Muscle of leg (tissue), 16 donors: ENCODE measurements at places on chromosomes 5 and 9. TPM values are rescaled to one million over a fixed set of nuclear protein-coding genes. Genes with fewer than 3 reads are reported as not detected.

The MEIKIN gene
- not detected for total RNA-seq

The GNPDA1 gene
- 26.5 TPM for total RNA-seq

The PCA3 gene
- total RNA-seq = 0.58 TPM

The ANKRD31 gene
- total RNA-seq = 0.27 TPM

The HTR4 gene
- total RNA-seq = not detected

The SPATA31A6 gene
- not detected for total RNA-seq

The FAM163B gene
- total RNA-seq = not detected

The SH3PXD2B gene
- 19.2 TPM for total RNA-seq

The SNCAIP gene
- total RNA-seq = 10.3 TPM

The ZNF367 gene
- total RNA-seq = 5.8 TPM

The CNTNAP3 gene
- total RNA-seq = 2.9 TPM

The MAML1 gene
- 11.3 TPM for total RNA-seq

The DNLZ gene
- 30.2 TPM for total RNA-seq

The TMOD1 gene
- total RNA-seq = 46.1 TPM

The C5orf46 gene
- not detected for total RNA-seq

The PRLR gene
- total RNA-seq = 1.1 TPM

The MYMK gene
- 23.0 TPM for total RNA-seq

The THOC3 gene
- total RNA-seq = 17.8 TPM

The PCDHGA6 gene
- 3.5 TPM for total RNA-seq

The RGS14 gene
- 16.2 TPM for total RNA-seq

The AQP7 gene
- 0.93 TPM for total RNA-seq
